ENCODE measurements at places on chromosomes 1 and 21. TPM values are rescaled to one million over a fixed set of nuclear protein-coding genes. Genes with fewer than 3 reads are reported as not detected.

The S100A9 gene
- polyA plus RNA-seq: 6.2 TPM

The TFAP2E gene
- polyA plus RNA-seq: 0.98 TPM

The CLIC6 gene
- polyA plus RNA-seq: 2.3 TPM

- DNase-seq: no peak
Measured at GRCh38 chr1:191206513-191207207, 729.0 kb upstream of the BRINP3 start.

DNA sequence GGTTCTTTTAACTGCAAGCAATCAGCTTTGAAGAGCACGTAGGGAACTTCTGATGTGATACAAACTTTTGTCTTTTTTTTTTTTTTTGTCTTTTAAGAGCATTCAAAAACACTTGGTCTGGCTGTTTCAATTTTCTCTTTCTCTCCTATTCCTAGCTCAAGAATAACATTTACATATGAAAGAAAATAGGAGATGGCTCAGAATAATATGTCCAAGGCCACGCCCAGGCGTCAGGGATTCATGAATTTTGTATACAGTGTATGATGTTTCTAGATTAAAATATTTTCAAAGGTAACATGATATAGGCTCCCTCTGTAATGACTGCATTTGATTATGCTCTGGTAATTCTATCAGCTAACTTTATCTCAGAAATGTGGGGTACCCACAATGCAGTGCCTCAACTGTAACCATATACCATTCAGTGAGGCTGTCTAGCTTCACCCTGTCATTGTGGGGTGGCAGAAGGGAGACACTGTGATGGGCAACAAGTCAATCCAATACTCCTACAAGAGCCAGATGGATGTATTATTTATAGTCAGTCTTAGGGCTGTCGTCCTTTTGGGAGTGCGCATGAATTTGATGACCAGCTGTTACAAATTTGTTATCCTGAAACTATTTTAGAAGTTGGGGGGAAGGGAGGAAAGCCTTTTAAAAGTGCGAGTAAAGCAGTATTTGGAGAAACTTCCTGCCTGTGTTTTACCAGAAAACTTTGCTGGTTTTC lies 1.5 kb upstream of the AKNAD1 start:
- DNase-seq: no peak

GRCh38 chr21:14541841-14542490 lies 4.1 kb downstream of the SAMSN1 start:
- DNase-seq: no peak

- DNase-seq: no peak
Measured at GRCh38 chr1:184113251-184113650, 61.7 kb downstream of the TSEN15 start.

DNA sequence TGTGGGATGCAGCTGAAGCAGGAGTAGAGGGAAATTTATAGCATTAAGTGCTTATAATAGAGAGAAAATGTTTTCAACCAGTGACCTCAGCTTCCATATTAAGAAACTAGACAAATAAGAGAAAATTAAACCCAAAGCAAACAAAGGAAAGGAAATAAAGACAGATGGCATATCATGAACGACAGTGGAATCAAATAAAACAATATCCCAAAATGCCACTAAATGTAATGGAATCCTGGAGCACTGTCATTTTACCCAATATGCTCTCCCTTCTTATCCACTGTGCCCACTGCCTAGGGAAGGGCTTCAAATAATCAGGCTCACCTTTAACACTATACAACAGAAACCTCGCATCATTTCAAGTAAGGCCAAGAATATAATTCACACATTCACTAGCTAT lies 12.4 kb upstream of the CCN1 start:
- DNase-seq: no peak
